Islet precursor cell (in vitro differentiated cells): ENCODE measurements at places on chromosomes 16 and 17.
A peak's percentile ranks its signal among the peaks of the same experiment; 100 is the strongest.

- no peak for DNase-seq
Observed at GRCh38 chr16:50900391-50900942, 158.6 kb downstream of the CYLD start.

- no peak for DNase-seq
Observed at GRCh38 chr17:4504188-4504587, 5.5 kb downstream of the SPNS2 start.

DNA sequence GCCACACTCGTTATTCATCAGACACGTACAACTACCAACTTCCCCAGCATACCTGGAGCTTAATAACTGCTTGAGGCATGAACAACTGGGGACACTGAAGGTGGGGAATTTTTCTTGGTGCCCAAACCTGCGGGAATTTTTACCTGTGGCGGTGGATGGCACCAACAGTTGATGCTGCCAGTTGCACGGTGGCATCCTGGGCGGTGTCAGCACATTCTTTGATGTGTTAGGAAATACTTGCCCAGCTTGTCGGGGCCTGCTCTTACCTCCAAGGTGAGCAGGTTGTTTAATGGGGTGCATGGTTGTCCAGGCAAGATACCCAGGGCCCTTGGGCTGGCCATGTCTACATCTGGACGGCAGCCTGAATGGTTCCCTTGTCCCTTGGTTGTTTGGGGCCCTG, 79.6 kb downstream of the CRISPLD2 start:
- no peak for DNase-seq

DNA sequence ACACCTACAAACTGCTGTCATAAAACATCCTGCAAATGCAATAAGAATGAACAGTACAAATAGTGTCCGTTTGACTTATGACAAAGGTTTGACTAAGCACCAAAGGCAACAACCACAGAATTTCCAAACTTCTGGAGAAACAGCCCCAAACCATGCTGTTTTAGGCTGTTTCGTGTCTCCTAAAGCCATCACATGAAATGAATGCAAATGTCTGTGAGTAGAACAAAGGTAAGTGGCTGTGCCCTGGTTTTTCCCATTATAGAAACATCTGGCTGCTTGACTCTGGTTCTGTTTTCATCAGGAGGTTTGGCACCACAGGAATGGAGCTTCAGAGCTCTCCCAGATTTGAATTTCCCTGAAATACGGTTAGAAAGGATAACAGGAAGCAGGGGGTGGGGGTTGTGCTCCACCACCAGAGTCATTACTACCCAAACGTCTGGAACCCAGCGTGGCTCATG, 4.6 kb upstream of the EMP2 start:
- no peak for DNase-seq

DNA sequence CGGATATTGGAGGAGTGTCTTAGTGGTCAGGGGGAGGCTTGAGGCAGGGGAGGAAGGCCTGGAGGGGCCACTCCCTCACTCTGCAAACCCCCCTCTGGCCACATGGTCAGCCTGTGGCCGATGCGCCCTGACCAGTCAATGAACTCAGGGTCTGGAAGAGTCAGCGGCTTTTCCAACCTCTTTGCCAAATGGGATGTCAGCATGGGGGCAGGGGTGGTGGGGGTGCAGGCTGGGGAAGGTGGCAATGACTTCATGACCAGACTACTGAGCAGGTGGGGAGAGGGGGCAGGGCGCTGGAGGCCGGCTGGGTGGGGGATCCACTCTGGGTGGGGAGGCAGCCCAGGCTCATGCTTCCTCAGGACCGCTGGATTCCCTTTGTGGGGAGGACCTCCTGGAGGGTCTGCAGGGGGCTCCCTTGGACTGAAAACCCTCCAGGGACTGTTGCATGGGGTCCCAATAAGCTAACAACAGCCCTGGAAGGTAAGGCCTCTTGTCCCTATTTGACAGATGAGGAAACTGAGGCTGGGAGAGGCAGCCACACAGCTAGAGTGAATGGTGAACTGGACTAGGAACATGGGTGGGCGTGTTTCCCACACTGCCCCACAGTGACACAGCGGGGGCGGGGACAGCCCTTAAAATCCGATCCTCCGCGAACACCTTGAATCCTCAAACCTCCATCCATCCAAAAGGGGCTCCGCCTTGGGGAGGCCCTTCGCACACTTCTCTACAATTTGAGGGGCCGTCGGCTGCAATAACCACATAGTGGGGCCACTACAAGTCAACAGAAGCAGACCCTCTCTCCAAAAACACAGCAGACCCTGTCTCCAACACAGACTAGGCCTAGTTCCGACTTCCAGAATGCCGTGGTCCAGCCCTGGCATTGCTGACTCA, 81.0 kb upstream of the TOB1 start:
- peak; percentile 54 for DNase-seq

- no peak for DNase-seq
Observed at GRCh38 chr16:54890381-54890780, 40.3 kb upstream of the IRX5 start.
